Activated CD4-positive, alpha-beta T cell treated with anti-CD3 and anti-CD28 coated beads for 1 hour (primary cell): ENCODE measurements at places on chromosomes 11 and 22.

DNA sequence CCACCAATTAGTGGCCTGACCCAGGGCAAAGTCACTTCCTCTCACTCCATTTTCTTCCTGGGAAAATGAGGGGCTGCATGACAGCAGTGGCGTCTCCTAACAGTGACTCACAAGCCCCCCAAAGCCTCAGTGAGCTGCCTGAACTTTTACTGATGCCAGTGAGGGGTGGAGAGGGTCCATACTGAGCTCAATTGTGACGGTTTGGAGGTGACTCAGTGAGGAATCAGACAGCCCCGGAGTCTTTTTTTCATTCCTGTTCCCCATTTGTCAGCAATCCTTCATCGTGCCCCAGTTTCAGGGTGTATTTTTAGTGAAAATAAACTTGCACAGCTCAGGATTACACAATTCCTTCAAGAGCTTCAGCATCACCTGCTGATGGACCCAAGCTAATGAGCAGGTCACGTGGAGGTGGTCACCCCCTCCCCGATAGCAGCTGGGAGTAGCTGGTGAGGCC, 30.1 kb upstream of the RASD2 start:
- no peak for DNase-seq

GRCh38 chr11:62124186-62125113, 639 bp downstream of the INCENP start:
- no peak for DNase-seq

DNA sequence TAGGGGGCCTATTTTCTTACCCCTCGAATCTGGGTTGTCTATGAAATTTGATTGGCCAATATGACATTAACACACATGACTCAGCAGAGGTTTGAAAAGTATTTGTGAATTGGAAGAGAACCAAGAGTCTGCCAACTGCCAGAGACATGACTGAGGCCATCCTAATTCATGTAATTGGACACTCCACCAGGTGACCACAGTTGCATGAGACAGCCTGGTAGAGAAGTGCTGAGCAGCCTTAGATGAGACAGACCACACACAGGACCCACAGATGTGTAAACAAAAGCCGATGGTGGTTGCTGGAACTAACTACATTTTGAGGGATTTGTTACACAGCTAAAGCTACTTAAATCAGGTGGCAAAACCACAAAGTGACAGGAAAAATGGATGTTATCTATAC, 855 bp upstream of the MS4A5 start:
- no peak for DNase-seq

DNA sequence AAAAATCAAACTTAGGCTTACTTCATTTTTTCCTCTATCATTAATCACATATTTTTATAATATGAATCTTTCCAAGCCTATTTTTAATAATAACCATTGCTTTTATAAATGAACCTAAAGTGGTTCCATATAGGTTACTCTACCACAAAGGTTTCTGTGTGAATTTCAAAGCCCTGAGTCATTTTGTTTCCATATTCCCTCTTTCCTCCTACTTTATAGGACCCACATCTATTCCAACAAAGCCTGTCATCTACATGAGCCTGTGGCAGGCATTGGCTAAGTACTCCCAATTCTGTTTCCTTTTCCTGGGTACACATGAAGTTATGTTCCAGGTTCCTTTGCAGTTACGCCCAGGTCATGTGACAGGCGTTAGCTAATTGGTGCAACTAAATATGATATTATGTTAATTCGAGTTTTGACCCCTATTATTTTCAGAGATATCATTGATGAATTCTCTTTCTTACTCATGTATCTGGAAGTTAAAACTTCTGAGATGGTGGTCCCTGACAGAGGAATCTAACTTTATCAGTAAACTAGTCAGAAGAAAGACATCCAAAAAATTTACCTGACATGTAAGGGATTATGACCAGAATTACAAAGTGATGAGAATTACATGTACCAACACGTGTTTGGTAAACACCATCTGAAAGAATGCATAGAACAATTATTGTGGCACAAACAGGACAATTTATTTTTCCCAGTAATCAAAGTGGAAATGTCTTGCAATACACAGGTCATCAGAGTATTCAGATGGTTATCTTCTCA, 1264.0 kb upstream of the CNTN5 start:
- DNase-seq = no peak

GRCh38 chr11:14218728-14219127, 140.3 kb downstream of the RRAS2 start:
- no peak for DNase-seq

DNA sequence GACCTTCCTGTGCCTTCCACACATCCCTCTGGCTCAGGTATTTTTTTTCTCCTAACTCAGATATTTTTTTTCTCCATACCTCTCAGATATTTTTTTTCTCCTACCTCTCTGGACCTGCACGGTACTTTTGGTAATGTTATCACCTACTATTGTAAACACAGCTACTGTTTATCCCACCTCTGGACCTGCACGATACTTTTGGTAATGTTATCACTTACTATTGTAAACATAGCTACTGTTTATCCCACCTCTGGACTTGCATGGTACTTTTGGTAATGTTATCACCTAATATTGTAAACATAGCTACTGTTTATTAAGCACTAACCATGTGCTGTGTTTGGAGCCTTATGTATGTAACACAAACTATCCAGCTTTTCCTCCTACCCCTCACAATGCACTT, 12.1 kb upstream of the UPB1 start:
- DNase-seq = no peak

- DNase-seq = no peak
Observed at GRCh38 chr11:38718049-38718448, 2120.0 kb upstream of the RAG2 start.
